CD4-positive, alpha-beta T cell treated with Interleukin-1 beta for 1 hour (primary cell): ENCODE measurements at places on chromosomes 5 and 9.

DNA sequence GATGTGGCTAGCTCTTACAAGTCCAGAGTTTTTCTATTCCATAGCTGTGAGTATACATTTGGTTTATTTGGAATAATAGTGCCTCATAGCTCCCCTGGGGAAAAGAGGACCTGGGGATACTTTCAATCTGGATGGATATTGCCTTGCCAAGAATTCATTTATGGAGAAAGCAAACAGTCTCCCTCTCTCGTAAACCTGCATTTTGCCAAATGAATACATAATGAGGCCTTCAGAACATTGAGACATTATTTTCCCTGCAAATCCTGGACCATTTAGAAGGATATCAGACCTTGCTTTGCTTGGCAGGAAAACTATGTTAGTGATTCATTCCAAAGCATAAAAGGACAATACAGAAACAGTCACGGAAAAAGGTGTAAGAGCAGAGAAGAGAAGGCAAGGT lies 569.6 kb upstream of the BRINP1 start:
- DNase-seq: no peak

DNA sequence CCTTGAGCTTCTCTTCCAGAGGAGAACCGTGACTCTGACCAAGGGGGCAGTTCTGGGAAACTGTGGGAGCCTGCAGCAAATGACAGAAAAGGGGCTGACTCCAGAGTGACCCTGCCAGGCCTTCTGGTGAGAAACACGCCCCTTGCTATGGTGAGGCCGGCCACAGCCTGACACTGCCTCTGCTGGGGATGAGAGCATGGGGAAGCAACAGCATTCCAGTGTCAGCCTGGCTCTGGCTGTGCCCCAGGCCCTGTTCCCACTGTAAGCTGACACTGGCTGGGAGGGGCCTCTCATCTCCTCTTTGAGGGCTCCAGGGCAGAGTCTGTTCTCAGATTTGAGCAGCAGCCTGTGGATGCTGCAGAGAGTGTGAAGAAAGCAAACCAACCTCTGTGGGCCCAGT lies 180.0 kb upstream of the IL12B start:
- DNase-seq: no peak

DNA sequence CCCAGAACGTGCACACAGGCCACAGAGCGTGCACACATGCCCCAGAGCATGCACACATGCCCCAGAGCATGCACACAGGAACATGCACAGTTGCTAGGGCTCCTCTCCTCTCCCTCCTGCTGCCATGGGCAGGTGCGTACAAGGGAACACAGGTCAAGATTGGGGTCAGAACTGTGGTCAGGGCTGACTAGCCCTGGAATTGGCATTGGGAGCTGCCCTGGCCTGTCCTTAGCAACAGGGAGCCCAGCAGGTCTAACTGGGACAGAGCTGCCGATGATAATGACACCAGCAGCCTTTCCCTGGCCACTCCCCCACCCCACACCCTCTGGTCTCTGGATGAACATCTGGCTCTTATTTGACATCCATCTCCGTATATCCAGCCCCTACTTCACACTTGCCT lies 8.0 kb downstream of the PCDH1 start:
- no peak for DNase-seq

- no peak for DNase-seq
These were observed 31.3 kb upstream of the IFNE start for GRCh38 chr9:21513431-21513830.

GRCh38 chr9:93697352-93698139 lies 121.2 kb downstream of the PHF2 start:
- DNase-seq: no peak

GRCh38 chr9:73348471-73348870 lies 196.8 kb downstream of the ANXA1 start:
- no peak for DNase-seq

GRCh38 chr5:117332341-117332740 lies 757.7 kb upstream of the SEMA6A start:
- DNase-seq: no peak

DNA sequence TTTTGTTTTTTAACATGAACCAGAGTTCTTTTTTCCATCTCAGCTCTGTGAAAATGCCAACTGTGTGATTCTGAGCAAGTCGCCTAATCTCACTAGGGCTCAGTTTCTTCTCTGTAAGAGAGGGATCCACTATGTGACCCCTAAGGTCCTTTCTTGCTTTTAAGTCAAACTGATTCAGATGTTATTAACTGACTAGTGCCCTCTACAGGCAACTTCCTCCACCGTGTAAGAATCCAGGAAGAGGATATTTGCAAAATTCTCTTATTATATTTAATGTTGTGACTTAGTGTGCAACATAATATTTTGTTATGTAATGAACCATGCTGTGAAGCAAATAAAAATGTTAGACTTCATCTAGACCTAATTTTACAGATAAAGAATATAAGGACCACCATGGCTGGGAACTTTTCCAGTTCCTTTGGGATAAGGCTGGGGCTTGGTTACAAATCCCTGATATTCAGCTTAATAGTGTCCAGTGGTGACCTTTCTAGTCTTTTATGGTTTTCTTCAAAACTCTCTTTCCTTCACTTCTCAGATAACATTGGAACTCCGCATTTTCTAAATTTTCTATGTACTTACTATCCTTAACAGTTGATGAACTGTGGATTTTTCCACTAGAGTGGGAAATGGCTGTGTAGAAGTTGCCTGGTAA lies 244.7 kb downstream of the PIK3R1 start:
- peak; percentile 29 for DNase-seq

GRCh38 chr5:175288048-175288621 lies 155.8 kb downstream of the DRD1 start:
- no peak for DNase-seq

- no peak for DNase-seq
These were observed 142.0 kb downstream of the PARP8 start for GRCh38 chr5:50808406-50808805.

DNA sequence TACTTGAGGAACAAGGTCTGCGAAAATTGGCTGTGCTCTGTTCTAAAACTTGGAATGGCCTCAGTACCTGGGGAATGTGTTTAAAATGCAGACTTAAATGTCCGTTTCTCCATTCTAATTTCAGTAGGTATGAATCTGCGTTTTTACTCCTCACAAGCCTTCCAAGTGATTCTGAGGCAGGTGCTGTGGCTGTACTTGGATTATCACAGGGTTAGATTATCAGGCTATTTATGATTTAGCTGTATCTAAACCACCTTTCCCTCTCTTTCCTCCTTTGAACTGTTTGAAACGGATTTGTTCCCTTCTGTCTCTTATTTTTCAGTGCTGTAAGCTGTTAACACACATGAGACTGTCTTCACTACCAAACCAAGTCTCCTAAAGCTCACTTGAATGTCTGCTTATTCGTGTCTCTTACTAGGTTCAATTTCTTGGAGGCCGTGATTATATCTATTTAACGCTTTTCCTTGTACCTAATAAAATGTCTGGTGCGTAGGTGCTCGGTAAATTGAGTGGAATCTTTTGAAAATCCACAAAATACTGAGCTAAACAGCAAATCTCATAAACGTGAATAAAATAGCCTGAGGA lies 714 bp upstream of the CETN3 start:
- no peak for DNase-seq
